Stimulated activated naive CD4-positive, alpha-beta T cell treated with Interleukin-2 at 50 U/mL for 16 hours (primary cell): ENCODE measurements at places on chromosomes 12 and 14.

GRCh38 chr12:53414756-53415417 lies 8.8 kb upstream of the AMHR2 start:
- DNase-seq: no peak

- no peak for DNase-seq
Observed at GRCh38 chr12:7075939-7076338, 15.4 kb downstream of the C1S start.

- no peak for DNase-seq
Observed at GRCh38 chr12:113932381-113933196, 33.5 kb downstream of the RBM19 start.

DNA sequence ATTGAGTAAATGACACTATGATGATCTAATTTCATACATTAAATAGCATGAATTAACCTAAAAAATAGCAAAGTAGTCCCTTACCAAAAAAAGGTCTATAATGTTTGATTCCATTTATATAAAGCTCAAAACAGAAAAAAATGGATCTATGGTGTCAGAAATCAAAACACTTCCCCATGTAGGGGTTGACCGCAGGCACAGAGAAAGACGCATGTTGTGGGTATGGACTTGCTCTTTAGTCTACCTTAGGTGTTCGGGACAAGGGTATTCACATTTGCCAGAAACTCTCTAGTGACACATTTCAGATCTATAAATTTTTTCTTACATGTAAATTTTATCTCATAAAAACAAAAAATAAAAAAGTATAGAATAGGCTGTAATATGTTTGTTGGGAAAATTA lies 1262.9 kb downstream of the TMEM121 start:
- DNase-seq: no peak

DNA sequence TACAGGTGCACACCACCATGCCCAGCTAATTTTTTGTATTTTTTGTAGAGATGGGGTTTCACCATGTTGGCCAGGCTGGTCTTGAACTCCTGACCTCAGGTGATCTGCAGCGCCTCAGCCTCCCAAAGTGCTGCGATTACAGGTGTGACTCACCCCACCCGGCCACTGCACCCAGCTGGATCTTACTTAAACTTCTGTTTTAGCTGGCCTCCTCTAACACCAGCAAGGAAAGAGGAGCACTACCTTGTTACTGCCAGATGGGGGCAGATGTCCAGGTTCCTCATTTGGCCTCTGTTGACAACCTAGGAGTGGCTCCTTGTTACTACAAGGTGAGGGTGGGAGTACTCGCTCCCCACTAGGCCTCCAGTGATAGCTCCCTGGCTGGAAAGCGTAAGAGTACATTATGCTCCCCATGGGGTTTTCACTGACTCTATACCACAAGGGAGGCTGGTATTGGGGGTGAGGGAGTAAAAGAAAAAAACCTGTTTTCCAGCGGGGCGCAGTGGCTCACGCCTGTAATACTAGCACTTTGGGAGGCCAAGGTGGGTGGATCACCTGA lies 13.2 kb upstream of the ARF6 start:
- DNase-seq: peak; percentile 36

DNA sequence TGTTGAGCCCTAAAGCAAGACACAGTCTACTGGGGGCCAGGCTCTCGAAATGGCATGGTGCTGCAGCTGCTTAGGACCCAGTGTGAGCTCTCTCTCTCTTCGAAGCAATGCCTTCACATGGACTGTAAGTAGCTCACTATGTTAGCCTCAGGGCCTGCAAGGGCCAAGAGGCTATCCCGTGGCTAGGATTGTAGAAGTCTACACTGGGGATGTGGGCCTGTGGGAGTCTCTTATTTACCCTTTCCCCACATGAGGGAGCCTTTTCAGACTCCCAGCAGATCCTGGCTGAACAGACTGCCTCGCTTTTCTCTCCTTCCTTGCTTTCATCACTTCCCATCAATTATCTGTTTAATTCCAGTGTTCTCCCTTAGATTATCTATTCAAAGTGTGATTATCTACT lies 101.4 kb downstream of the GPR65 start:
- DNase-seq: no peak

DNA sequence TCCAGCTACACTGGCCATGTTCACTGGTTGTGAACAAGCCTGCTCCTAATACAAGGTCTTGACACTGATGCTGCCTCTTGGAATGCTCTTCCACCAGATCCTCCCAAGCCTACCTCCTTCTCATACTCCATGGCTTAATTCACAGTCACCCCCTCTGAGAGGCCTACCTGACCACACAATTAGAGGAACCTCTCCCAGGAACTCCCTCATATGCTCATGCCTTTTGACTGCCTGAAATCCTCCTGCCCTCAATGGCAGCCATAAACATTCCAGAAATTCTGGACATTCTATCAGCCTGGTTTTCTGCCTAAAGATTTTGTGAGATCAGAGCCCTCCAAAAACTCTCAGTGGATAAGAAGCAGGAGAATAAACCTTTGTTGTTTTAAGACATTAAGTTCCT lies 340.2 kb downstream of the C12orf75 start:
- no peak for DNase-seq

DNA sequence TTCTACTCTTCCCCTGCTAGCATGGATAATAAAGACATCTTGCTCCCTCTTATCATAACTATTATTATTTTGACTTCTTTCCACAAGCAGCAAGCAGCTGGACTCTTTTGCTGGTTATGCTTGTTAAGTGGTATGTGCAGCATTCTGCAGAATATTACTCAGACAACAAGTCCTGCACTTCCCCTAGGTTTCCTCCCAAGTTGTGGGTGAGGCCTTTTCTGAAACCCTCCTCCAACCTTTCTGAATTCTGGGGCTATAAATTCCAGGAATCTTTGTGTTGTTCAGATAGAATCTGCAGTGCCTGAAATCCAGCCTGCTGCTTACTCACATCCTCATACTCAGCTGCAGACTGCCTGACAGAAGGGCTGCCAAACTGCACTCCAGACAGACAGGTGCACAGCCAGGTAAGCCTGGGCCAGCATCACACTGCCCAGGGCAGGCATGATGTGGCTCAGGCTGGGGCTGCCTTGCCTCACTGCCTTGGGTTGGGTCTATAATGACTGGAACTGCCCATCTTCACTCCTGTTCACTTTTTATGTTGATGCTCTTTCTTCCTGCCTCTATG lies 6.2 kb upstream of the DHRS2 start:
- no peak for DNase-seq

DNA sequence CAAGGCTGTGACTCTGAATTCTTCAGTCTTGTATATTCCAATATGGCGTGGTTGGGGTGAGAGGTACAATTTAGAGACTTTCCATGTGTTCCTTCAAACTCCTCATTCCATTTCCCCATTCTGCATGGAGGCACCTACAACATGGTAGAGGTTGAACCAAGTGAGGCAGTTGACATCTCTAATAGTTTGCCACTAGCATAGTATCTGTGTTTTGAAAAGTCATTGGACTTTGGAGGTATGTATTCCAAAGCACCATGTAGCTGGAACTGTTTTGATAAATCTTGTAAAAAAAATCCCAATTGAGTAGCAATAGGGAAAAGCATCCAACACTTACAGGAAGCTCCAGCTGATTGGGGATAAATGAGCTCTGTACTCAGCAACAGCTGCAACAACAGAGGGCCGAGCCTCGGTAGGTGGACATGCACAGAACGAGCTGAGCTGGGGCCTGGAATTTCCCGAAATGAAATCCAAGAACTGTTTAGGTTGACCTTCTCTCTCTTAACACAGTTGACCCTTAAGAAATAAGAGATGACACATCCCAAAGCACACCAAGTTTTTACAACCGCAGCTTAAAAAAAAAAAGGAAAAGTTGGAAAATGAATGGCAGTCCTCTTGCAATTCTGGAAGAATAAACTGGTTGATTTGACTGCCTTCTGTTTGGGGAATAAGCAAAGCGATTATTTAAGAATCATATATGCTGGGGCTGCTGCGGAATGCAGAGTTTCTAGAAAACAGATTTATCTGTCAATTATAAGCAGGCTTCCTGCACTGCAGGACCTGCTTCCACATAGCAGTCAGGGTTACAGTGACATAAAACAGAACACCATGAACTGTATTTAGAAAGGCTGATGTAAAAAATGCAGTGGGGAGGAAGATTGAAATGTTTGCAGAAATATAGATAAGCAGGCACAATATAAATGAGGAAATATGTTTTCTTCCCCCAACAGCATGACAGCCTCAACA lies 194.6 kb upstream of the KRR1 start:
- DNase-seq: no peak

GRCh38 chr12:110458756-110459155 lies 8.6 kb upstream of the ARPC3 start:
- DNase-seq: no peak

DNA sequence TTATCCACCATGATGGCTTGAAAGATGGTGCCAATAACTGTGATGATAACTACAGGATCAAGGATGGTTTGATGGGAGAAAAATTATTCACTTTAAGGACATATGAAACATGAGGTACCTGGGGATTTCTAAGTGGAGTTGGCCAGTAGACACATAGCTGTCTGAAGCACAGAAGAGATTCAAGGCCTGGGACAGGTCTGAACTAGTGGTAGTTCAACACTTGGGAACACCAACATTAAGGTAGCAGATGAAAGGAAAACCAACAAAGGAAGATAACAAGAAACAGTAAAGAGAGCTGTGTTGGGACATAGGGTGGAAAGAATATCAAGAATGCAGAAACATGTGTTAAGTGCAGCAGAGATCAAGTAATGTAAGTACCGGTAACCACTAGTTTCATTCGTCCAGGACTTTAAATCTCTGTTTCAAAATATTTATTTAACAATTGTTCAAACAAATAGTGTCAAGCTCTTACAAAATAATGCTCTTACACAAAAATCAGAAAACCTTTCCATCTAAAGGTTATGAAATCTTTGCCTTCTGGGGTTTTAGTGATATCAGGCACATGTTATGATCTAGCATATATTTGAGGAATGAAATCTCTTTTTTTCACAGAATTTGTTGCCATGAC lies 104.7 kb downstream of the ST8SIA1 start:
- DNase-seq: no peak

- DNase-seq: no peak
Observed at GRCh38 chr12:69345742-69346141, 2.4 kb upstream of the LYZ start.
